ENCODE measurements at places on chromosomes 4 and X.

DNA sequence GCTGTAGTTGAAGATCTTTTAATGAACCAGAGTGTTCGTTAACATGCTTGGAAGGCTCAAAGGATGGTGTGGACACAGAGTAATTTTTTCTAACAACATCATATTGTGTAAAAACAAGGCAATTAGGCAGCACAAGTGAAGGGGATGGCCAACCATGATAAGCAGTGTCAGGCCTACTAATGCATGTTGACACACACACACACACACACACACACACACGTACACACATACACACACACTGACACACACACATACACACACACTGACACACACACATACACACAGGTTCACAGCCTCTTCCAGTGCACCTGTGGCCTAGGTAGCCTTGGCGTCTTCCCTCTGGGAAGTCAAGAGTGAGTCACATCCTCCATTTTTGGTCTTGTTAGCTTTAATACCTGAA is at the start of gene SUPT20HL1:
Gene SUPT20HL1, plus strand, starts transcription at position 368 of the 400 bp plus-strand sequence. CDS start 2,122 bp downstream, outside the sequence.
- no peak for ATAC-seq

DNA sequence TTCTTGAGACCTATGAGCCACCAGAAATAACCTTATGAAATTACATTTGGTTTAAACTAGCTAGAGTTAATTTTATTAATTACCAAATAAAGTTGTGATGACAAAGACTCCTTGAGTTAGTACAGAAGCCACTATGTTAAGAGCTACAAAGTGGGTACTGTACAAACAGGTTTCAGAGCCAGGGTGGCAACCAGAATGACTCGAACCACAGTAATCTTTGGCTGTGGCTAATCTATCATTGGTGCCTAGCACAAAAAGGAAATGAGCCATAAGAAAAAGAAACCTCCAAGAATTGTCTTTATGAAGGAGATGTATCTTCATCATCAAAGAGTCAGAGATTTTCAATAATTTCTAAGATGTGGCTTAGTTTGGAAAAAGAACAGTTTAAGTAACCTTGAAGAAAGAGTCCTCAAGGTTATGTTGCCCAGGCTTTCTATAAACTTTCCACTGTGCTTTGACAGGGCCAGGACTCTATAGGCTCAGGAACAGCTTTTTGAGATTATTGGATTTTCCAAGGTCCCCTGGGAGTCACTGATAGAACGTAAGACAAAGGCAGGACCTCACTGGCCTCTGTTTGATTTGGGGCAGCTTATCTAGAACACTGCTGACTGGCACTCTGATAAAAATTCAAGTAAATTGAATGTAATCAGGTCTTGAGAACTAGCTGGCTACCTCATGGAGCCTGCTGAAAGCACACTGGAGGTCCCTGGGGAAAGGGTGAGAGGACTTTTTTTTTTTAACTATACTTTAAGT is 777.7 kb downstream of the STIM2 start:
- ATAC-seq: no peak

DNA sequence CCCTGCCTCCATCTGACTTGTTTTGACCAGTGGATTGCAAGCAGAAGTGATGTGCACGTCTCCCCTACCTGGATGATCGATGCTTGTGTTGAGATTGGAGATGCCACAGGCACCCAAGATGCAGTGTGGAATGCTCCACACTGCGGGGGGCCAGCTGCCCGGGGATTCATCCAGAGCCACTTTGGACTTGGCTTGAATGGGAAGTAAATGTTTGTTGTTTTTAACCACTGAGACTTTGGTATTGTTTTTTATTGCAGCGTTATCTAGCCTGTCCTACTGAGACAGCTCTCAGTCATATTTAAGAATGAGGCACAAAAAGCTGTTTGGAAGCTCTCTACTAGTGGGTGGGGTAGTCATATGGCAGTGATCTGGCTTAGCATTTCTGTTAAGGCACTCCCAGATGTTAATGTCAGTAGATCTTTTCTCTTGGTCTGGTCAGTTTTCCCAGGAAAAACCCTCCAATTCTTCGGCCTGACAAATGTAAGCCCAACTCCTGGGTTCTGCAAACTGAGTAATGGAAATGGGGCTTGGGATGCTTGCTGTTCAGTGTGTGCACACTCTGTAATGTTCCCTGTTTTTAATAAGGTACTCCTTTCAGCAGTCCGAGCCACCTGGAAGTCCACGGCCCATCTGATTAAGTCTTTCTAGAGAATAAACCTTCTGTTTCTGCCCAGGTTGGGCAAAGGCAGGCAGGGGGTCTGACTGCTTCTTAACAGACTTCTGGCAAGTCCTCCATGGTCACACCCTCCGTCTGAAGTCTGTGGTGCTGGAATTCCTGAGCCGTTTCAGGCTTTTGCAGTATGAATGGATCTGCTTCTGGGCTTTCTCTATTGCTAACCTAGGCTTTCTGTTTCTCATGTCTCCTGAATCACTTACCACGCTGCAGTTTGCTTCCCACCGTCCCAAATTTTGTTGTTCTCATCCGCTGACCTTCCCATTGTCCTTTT is 74.8 kb downstream of the WWC2 start:
- no peak for ATAC-seq

DNA sequence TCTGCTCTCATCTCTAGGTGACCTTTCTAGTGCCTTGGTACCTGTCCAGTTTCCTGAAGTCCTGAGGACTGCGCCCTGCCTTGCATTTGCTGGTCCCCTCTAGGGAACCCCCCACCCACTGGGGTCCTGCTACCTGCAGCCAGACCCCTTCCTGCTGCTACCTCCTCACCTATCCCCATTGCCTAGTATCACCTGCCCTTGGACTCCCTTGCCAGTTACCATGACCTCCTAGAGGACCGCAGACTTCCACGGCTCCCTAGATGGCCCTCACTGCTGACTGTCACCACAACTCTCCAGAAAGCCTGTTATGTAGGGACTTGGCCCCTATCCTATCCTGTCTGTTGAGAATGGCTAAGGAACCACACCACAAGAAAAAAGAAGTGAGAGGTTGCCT is 166.6 kb downstream of the EFNB1 start:
- ATAC-seq: no peak

DNA sequence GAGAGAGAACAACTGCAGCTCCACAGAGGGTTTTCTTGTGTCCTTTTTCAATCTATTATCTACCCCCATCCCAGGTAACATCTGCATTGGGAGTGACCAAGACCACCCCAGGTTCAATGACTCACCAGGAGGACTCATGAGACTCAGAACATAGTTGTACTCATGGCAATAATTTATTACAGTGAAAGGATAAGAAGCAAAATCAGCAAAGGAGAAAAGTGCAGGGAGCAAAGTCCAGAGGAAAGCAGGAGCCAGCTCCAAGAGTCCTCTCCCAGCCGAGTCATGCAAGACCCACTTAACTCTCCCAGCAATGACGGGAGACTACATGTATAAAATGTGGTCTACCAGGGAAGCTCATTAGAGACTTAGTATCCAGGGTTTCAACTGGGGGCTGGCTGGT is 129.5 kb upstream of the RBPJ start:
- no peak for ATAC-seq

- no peak for ATAC-seq
Measured at GRCh38 chr4:47043821-47044220, 12.5 kb downstream of the GABRB1 start.

DNA sequence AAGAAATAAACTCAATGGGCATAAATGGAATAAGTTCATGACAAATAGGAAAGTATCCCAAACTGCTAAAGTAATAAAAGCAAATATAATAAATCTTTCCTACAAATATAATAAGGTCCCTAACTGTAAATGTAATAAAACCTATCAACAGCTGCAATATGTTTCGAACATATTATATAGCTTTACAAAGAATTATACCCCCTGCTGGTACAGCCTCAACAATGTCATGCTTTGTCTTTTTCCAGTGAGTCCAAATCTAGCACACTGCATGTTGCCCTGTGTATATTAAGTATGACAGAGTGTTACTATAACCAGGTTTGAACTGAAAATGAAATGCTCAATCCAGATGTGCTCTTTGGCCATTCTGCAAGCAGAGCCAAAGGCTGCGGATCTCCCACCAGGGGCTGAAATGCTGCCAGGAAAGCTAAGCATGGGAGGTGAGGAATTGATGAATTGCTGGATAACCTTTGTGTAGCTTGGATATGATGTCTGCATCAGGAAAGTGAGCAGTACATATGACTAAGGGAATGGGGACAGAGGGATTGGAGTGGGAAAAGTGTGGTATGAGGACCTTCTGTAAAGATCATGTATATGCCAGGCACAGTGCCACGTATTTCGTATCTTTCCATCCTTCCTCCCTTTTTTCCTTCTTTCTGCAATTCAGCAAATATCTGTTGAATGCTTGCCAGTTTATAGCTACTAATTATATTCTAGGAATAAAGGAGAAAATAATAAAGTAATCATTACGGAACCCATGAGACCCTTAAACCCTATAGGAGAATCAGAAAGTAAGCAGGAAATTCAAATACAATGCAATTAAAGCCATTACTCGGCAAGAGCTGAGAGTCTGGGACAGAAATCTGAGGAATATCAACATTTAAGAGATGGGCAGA is 954.6 kb upstream of the LCORL start:
- no peak for ATAC-seq

DNA sequence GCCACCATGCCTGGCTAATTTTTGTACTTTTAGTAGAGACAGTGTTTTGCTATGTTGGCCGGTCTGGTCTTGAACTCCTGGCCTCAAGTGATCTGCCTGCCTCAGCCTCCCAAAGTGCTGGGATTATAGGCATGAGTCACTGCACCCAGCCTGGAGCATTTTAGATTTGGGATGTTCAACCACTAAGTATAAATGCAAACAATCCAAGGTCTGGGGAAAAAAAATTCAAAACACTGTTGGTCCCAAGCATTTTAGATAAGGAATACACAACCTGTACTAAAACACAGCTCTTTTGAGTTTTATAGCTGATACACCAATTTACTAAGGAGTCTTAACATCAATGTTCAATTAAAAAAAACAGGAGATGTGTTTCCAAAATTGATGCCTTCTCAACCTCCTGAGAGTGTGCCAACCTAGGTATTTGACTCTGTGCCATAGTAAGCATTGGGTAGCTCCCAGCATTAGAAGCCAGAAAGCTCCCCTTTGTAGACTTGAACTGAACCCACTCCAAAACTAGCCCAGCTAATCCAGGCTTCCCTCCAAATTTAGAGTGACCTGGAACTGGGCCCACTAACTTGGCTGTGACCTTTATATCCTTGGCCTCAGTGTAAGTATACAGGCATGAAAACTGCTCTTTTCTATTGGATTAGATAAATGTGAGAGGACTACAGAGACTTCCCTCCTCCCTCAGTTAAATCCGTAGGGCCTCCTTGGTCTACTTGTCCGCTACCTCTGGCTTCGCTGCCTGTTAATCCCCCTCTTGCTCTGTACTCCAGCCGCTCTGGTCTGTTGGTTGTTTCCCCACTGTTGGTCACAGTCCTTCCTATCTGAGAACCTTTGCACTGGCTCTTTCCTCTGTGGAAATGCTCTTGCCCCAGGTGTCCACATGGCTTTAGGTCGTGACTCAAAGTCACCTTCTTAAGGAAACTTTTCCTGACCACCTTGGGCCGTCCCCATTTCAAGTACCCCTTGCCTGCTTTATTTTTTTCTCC is 77.6 kb downstream of the CCKAR start:
- no peak for ATAC-seq

DNA sequence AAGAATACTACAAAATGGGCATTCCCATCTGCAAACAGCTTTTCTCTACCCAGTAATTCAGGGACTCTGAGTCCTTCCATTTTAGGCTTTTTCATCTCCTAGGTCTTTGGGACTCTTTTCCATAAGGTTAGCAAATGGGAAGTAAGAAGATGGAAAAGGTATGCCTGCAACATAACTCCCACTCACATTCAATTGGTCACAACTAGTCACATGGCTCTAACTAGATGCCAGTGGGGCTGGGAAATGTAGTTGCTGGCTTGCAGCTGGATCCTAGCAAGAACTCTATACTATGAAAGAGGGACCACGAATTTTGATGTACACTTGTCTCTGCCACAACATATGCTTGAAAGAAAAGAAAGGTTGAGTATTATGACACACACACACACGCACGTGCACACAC is 954.9 kb upstream of the FTHL17 start:
- no peak for ATAC-seq

- ATAC-seq: no peak
Measured at GRCh38 chr4:72111863-72112262, 80.1 kb downstream of the NPFFR2 start.
